ENCODE measurements at places on chromosomes 1 and 21. TPM values are rescaled to one million over a fixed set of nuclear protein-coding genes. Genes with fewer than 3 reads are reported as not detected.

METTL25B gene
- total RNA-seq, result 16.0 TPM

DNA sequence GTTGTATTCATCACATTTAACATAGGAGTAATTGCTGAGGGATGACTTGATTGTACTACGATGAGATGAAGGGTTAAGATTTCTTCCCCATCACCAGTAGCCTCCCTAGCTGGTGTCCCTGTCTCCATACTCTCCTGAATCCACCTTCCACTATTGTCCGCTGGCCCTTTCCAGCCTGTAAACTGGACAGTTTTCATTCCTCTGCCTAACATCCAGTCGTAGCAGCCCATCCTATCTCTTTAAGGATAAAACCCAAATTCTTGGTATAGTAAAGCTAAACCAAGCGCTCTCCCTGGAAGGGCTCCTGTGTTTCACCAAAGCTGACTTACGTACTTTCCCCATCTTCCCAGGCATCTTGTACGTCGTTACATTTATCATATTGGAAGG is 670 bp downstream of the COX20 start:
- DNase-seq, result no peak
- H3K4me3 ChIP-seq, result peak overlapping the region; percentile 87
- H3K27ac ChIP-seq, result peak overlapping the region; percentile 96
- peaks cover 17% of the 10 kb centered on the region for H3K4me1 ChIP-seq
- no peaks in the 10 kb centered on the region for H3K27me3 ChIP-seq

NGF gene
- total RNA-seq, result not detected

DNA sequence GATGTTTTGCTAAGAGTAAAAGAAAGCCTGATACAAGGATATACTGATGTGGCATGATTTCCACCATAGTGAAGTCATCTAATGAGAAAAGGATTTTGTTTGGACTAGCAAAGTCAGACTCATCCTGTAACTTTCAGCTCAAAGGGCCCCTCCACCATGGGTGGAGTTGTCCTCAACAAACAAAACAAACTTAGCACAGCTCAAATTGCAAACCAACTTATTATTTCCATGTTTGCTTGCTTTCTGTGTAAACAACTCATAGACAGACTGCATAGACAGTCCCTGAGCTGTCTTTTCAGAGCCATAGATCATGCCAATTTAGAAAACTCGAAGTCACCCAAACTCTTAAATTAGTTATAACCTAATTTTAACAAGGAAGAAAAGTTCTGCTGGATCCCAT is 69.4 kb upstream of the VAV3 start:
- no peaks in the 10 kb centered on the region for H3K36me3 ChIP-seq
- H3K27ac ChIP-seq, result no peak overlapping the region
- DNase-seq, result no peak
- no peak overlapping the region for H3K4me3 ChIP-seq

All from naive thymus-derived CD4-positive, alpha-beta T cell (primary cell).